Stimulated activated CD8-positive, alpha-beta memory T cell treated with anti-CD3 and anti-CD28 coated beads, Interleukin-7, amount 100 ng/mL, for 24 hours (primary cell): ENCODE measurements at places on chromosomes 16 and 17.

DNA sequence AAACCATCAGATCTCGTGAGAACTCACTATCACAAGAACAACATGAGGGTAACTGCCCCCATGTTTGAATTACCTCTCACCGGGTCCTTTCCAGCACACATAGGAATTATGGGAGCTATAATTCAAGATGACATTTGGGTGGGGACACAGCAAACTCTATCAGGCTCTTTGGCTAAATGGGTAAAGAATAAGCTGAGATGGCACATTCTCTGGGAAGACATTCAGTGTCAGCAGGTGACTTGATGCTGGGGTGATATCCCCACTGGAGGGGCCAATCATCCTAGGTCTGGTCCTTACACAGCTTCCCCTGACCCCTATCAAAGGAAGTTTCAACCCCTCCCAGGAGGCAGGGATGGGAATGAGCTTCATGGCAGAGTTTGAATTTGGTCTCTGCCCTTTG, 664.0 kb upstream of the EEF2KMT start:
- DNase-seq: no peak

DNA sequence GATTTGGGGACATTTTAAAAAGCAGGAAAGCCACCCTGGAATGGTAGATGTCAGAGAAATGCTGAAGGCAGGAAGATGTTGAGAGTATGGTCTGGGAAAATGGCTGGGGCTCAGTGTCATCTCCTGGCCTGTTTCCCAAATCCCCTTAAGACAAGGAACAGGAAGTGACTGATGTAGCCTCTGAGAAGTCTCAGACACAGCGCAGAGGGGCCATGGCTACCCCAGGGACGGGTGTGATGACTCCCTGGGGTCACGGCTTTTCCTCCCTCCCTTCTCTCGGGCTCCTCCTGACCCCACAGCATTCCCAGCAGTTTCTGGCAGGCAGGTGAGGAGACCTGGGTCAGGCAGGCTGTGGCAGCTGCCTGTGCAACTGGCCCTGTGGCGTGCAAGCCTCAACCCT, 45.4 kb downstream of the RAP1GAP2 start:
- DNase-seq: no peak

- no peak for DNase-seq
Observed at GRCh38 chr16:15601212-15601879, 41.6 kb downstream of the MARF1 start.

DNA sequence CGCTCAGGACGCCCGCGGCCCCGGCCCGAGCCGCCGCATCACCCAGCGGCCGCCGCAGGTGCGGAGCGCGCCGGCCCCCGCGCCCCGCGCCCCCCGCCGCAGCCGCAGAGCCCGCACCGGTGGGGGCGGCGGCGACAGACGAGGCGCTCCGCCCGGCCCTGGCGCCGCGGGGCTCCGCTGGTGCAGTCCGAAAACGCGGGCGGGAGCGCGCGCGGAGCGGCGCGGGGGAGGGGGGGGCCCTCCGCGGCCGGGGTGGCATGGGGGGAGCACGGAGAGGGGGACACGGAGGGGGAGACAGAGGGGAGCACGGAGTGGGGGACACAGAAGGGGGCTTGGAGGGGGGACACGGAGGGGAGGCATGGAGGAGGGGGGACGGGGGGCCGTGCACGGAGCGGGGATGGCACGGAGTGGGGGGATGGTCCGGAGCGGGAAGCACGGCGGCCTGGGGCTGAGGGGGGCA, at the start of gene AATK:
AATK (minus strand) TSS at position 189 of the 460 bp plus-strand sequence. CDS start 229 bp downstream, outside the sequence.
- DNase-seq: no peak

GRCh38 chr16:10368969-10369551, 16.8 kb upstream of the ATF7IP2 start:
- no peak for DNase-seq

- no peak for DNase-seq
Observed at GRCh38 chr16:66662445-66663194, 33.9 kb downstream of the CMTM4 start.

GRCh38 chr17:81011951-81012350, 20.3 kb downstream of the CHMP6 start:
- no peak for DNase-seq
